ENCODE measurements at places on chromosomes 16 and 17.

- no peak for DNase-seq
These were observed 15.5 kb downstream of the VPS35 start for GRCh38 chr16:46673320-46674013.

- no peak for DNase-seq
These were observed 5.4 kb upstream of the DRC7 start for GRCh38 chr16:57688987-57689761.

DNA sequence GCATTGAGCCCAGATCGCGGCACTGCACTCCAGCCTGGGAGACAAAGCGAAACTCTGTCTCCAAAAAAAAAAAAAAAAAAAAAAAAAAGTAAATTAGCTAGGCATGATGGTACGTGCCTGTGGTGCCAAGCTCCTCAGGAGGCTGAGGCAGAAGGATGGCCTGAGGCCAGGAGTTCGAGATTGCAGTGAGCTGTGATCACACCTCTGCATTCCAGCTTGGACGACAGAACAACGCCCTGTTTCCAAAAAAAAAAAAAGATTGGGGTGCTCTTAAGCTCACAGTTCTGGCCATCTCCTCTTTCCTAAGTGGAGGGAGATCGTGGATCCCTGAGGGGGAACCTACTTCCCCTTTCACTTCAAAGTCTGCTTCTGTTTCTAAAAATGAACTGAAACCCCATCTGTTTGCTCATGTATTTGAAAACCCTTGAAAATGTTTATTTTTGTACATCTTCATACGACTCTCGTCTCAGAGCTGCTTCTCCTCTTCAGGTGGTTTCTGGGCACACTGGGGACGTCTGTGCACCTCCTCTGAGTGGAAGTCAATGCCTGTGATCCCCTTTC is 138.8 kb downstream of the PRKCA start:
- no peak for DNase-seq

- no peak for DNase-seq
These were observed 3.3 kb downstream of the SLX4 start for GRCh38 chr16:3608069-3608468.

DNA sequence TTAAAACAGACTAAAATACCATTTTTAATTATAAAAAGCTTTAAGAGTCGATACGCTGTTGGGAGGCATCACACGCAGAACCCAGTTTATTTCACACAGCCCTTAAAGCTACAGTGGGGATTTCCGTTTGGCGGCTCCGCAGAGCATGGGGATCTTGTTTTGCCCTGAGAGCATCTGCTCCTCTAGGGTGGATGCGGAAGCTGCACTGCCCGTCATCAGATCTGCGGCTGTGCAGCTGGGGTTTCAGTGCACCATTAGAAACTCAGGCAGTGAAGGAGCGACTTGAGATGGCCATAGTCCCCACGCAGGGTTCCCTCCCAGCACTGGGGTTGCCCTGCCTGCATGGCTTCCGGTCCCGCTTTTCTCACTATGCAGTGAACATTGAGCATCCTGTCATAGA is 62.2 kb upstream of the CHMP6 start:
- no peak for DNase-seq

DNA sequence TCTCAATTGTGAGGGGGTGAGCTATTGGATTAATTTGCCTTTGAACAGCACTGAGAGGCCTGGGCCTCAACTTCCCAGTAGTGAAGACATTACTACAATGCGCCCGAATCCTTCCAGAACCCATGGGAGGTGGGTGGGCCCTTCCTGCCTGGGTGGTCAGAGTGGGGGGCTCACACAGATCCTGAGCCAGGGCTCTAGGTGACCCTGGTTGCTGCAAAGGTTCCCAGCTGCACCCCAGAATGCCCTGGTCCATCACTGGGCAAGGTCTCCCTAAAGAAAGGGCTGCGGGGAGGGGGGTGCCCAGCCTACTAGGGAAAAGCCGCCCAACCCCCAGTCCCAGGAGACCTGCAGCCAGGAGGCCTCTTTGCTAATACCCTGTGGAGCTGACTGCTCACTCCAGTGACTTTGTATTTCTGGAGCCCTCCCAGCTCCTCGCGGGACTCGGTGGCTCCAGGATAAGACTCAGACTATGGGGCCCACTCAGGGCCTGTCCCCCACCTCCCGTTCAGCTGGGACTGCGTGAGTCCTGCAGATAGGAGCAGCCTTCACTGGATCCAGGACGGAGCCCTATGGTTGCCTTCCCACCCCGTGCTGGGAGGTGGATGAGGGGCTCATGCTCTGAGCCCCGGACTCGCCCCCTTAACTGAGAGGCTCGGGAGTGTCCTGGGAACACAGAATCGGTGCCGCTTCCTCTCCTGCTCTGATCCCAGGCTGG is 40.2 kb downstream of the SLC7A5 start:
- no peak for DNase-seq

GRCh38 chr17:72416905-72417304 is 296.1 kb downstream of the SOX9 start:
- no peak for DNase-seq

GRCh38 chr16:26078716-26079355 is 387.1 kb downstream of the HS3ST4 start:
- no peak for DNase-seq

GRCh38 chr17:9064311-9064834 is 43.1 kb downstream of the NTN1 start:
- no peak for DNase-seq

DNA sequence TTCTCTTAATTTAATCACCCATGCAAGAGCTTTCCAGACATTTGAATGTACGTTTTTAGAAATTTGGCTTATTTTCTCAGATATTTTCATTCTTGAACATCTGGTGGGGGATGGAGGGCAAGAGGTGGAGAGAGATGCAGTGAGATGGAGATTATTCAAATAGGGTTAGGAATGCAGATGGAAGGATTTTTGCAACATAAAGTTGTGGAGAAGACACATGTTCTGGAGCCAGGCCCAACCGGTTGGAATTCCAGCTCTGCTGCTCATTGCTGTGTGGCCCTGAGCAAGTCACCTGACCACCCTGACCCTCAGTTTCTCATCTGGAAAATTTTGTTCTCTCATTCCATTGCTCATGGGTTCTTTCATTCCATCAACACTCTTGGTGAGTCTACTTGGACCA is 66.9 kb downstream of the IRX3 start:
- no peak for DNase-seq

GRCh38 chr17:50035945-50036344 is 20.0 kb upstream of the ITGA3 start:
- no peak for DNase-seq

DNA sequence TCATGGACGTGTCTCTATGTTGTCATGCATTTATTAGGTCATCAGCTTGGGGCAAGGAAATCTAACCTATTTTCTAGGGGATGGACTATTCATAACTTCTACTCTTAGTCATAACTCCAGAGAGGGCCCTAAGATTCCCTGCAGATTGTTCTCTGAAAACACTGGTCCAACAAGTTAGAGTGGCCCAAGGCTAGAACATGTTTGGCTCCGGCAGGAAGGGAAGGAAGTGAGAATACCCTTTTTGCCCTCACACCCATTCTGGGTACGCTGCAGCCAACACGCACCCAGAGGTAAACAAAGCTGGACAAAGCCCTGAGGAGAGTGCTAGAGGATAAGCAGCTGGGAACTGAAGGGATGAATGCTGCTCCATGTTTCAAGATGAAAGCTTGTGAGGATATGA is 9.9 kb downstream of the C16orf86 start:
- no peak for DNase-seq

- DNase-seq = no peak
These were observed 20.0 kb downstream of the NUP93 start for GRCh38 chr16:56749672-56750491.

DNA sequence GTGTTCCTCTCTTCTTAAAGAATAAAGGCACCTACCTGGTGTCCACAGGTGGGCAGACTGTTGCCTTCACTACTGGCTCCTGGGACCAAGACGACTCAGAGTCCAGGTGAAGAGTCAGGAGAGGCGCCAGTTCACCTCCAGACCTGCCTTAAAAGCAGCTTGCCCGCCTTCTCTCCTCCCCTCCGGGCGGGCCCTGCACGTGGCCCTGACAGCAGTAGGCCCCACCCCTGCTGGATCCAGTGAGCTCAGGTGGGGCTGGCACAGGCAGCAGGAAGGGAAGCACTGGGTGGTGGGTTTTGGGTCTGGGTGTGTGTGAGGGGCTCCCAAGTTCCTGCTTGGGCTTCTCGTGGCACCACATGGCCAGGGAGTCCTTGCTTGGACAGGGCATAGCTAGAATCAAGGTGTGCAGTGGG is at the start of gene TNS4:
TSS of gene TNS4 (minus strand) at position 125 of the 413 bp plus-strand sequence. CDS start 5,198 bp downstream, outside the sequence.
- DNase-seq = no peak

GRCh38 chr17:78365561-78366108 is 5.8 kb upstream of the SOCS3 start:
- no peak for DNase-seq

- DNase-seq = no peak
These were observed 68.6 kb upstream of the GNG13 start for GRCh38 chr16:868846-869822.

DNA sequence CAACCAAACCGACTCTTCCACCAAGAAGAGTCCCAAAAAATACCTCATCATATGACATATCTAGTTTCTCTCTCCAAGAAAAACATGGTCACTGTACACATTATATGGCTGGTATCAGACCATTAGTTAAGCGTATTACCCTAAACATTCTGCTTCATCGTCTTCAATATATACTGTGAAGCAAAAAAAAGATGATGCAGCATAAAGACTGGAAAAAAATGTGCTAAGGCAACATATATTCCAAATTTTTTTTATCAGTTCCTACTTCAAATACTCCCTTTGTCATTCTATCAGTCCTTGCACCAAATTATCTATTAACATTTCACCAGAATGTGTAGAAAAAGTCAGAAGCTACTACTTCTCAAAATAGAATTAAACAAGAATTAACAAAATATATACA is 42.9 kb downstream of the STX8 start:
- DNase-seq = no peak

DNA sequence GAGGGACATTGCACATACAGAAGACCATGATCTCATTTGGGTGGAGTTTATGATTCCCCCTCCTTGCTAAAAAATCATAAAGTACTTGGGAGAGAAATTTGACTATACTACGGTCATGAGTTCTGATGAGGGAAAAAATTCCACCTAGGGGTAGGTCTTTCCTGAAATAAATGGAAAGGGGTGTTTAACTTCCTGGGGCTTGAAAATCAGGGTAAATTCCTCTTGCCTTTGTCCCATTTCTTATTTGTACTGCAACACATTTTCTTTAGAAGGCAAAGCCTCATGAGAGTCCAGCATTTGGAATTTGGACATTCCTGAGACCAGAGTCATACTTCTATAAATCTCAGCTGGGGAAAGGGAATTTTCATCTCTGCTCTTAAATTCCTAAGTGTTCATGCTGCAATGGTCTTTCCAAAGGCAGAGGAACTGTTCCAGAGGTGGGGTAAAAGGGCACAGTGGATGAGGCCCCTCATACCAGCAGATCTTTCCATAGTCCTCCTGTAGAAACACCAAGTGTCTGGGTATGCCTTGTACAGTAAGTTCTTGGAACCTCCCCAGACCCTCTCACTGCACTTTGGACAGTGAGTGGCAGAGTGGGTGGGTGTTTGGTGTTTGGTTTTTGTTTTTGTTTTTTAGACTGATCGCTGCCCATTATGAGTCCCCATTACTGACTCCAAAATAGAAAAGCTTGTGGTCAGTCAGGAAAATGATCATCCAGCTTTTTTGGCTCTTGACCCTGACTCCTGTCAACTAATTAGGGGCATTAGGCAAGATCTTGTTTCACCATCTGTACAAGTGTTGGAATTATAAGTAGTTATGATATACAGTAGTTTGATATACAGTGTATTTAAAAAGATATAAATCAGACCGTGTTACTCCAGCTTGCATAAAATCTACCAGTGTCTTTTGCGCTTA is 6.0 kb downstream of the LYRM1 start:
- no peak for DNase-seq

- no peak for DNase-seq
These were observed 76.0 kb downstream of the METRNL start for GRCh38 chr17:83155128-83156121.

- DNase-seq = no peak
These were observed 19.0 kb upstream of the SMG1 start for GRCh38 chr16:18945233-18945632.

GRCh38 chr17:69907132-69907847 is 167.7 kb upstream of the KCNJ16 start:
- DNase-seq = no peak

DNA sequence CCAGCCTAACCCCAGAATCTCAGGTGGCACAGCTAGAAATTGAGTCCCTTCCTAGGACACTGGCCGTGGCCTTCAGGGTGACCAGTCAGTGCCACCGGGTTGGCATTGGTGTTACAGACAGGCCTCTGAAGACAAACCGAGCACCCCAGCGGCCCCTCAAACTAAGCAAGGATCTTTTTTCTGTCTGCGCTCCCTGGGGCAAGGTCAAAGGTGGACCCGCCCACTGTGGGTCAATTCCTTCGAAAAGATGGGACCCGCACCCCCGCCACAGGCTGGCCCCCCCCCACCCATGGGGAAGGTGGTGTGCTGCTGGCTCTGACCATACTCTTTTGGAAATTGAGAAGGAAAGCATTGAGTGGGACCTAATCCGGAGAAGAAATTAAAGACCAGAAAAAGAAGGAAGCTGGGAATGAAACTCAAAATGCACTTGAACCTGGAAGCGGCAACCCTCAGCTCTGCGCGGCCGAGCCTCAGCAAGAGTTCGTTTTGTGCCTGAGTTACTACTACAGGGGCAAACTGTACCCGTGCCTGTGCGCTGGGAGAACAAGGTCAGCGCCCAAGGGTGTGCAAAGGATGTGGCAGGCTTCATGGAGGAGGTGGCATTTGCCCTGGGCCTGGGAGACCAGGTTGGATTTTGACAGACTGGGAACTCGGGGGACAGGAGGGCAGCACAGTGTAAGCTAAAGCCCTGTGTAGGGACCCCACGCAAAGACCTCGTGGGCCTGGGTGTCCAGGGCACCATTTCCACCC is 20.4 kb downstream of the TMC6 start:
- no peak for DNase-seq

- DNase-seq = no peak
These were observed 31.3 kb upstream of the TNS4 start for GRCh38 chr17:40532520-40533253.

DNA sequence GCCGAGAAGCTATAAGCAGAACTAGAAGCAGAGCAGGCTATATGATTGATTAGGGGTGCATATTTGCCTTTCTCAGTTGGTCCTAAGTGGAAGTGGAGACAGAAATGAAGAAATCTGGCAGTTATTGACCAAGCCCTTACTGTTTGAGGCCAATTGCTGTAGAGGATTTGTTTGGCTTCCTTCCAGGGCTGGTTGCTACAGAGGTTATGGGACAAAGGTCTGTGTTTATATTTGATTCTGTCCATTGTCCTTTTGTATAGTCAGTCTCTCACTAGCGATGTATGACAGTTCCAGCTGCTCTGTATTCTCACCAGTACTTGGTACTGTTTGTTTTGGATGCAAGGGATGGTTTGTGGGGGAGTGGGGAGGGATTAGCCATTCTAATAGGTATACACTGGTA is 7.3 kb upstream of the ALOX15 start:
- DNase-seq = no peak

- no peak for DNase-seq
These were observed 38.0 kb downstream of the SLC5A11 start for GRCh38 chr16:24883714-24884151.

GRCh38 chr16:85227084-85227945 is 115.0 kb upstream of the CIBAR2 start:
- no peak for DNase-seq

- no peak for DNase-seq
These were observed 247.2 kb downstream of the NTN1 start for GRCh38 chr17:9268546-9268945.

Measured in cortex of kidney (tissue), 1 donor.